Glomerular endothelial cell (primary cell): ENCODE measurements at places on chromosomes 1 and 21.

DNA sequence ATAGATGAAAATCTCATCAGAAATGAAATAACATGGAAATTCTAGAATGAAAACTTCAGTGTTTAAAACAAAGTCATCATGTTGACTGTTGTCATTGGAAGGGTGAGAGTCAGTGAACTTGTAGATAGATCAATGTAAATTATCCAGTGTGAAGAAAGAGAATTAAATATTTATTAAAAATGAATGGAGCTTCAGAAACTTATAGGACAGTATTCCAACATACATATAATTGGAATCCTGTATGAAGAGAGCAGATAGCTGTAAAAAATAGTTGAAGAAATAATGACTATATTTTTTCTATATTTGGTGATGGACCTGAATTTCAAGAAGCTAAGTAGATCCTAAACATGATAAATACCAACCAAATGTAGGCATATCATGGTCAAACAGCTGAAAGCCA, 60.0 kb downstream of the MAN1A2 start:
- no peak for DNase-seq

DNA sequence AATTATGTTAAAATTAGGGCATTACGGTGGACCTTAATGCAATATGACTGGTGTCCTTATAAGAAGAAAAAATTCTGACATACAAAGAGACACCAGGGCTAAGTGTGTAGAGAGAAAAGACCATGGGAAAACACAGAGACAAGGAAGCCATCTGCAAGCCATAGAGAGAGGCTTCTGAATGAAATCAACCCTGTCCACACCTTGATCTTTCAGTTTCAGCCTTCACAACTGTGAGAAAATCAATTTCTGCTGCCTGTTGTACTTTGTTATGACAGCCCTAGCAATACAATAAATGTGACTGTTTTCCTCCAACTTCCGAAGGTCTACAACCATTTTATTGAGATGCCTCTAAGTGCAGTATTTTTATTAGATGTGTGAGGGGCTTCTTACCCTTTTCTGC, 1407.2 kb downstream of the MRPL39 start:
- DNase-seq: no peak

DNA sequence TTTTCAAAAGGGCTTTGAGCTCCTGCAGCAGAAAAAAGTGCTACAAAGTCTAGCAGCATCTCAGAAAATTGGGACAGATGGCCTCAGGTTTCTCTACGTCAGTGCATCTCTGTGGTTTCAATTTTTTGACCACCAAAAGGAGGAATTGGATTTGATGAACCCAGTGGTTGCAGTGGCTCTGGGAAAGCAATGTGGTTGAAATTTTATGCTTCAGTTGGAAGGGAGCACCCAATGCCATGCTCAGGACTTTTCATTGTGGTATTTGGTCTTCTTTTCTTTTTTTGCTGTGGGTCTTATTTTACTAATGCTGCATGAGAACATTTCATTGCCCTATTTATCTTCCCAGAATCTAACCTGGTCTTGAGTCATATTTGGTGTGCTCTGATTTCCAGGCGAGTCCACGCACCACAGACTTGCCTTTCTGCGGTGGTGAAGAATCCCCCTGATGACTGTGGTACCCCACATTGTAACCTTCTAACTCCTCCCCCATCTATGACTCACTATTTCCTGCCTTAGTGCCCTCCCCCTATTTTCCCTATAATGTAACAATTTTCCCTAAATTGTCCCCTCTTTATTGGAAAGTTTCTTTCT, 56.7 kb downstream of the S1PR1 start:
- DNase-seq: no peak

GRCh38 chr1:31647106-31647505, 2.4 kb upstream of the PEF1 start:
- DNase-seq: no peak

GRCh38 chr1:5847013-5847659, 145.1 kb downstream of the NPHP4 start:
- no peak for DNase-seq

DNA sequence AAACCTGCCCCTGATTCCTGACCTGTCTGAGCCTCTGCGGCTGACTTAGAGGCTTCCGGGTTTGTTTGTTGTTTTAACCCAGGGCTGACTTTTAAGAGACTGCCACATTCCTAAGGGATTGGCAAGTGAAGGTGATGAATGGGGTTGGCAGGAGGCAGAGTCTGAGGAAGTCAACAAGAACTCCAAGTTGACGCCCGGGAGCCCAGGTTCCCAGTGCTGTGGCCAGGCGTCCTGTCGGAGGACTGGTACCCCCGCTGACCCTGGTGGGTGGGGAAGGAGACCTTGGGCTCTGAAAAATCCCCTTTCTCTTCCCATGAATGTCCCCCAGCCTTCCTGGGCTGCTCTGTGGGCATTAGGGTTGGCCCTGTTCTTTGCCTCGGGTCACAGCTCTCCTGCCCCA, 19.7 kb upstream of the EPS8L3 start:
- DNase-seq: no peak

- DNase-seq: peak; percentile 22
These were observed 25.5 kb downstream of the ETV3L start for GRCh38 chr1:157073944-157074685.

- DNase-seq: no peak
These were observed 111.5 kb upstream of the LYPLAL1 start for GRCh38 chr1:219062161-219062560.

DNA sequence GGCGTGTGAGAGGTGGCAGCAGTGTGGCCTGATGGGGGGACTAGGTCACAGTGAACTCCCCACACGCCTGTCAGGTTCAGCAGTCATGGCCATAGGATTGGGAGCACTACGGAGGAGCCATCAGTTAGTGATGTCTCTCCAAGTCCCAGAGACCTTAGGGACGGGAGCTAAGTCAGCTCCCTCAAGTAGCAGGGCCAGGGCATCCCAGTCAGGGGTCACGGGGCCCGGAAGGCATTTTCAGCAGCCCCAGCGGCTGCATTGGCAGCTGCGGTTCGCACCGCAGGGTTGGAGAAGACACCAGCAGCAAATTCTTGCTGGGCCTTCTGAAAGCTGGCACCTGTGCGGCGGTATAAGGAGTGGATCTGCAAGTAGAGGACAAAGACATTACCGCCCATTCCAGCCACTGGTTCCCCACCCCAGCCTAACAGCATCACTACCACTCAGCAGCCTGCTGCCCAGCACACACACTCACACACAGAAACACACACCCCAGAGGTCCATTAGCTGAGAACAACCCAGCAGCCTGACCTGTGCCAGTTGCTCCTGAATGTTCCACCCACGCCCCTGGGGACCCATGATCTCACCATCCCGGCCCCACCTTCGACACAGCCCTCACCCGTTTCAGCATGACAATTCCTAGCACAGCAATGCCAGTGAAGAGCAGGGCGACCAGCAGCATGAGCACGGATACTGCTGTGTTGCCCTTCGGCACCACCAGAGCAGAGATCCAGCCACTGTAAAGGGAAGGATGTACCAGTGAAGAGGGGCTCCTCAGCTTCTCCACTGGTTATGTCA, 972 bp upstream of the ENTREP3 start:
- no peak for DNase-seq

- DNase-seq: no peak
These were observed 16.0 kb upstream of the LRRC7 start for GRCh38 chr1:69551476-69552324.

DNA sequence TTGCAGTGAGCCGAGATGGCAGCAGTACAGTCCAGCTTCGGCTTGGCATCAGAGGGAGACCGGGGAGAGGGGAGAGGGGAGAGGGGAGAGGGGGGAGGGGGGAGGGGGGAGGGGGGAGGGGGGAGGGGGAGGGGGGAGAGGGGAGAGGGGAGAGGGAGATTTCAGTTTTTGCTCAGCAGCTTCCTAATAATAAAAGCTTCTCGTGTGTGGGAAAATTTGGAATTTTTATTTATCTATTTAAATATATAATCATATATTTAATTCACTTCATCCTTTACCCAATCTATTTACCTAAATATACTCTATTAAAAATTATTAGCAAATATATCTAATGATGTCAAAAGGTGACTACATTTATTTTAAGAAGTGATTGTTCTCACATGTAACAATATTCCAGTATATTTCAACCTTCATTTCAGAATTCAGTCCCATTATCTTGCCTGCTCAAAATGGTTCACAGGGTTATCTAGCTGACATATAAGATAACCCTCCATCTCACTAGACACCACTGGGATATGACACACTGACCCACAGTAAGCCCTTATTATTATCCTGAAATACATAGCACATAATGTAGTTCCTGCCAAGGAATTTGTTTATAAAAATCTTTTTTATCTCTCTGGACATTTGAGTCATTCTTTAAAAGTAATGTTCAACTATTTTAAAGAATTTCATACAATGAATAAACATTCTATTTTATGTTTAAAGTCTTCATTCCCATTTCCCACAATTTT, 105.9 kb downstream of the GPATCH2 start:
- DNase-seq: no peak

DNA sequence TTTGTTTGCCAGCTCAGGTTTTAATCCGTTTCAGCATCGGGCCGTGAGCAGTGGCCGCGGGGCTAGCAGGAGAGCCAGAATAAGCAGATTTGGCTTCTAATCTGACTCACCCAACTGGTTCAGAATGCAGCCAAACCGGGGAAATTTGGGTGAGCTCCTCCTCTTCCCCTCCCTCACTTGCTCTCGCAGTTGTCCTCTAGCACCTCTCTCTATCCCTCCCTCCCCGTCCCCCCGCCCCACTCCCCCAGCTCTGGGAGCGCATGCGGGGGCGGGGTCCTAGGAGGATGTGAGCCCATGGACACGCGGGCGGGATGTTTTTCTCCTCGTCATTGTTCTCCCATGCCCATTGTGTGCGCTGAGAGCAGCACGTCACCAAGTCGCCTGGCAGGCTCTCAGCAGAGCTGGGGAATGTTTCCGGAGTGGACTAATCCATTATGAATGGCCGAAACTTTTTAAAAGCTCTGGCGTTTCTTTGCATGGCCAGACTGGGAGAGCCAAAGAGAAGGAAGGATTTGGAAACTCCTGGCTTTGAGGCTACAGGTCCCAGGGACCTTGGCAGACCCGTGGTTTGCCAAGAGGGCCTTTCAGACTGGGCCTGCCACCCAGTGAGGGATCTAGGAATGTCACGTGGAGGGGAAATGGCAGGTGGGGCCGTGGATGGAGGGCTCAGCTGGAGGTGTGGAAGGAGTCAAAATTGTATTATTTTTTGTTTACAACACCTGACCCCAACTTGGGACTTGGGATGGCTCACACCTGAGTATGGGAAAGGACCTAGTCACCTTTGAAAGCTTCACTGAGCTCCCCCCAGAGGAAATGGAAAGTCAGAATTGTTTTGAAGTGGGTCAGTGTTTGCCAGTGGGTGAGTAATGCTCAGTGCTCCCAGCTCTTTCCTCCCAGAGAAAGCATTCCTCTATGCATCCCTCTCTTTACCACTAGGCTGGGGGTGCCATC, 39.2 kb downstream of the CDK18 start:
- DNase-seq: peak; percentile 87

GRCh38 chr1:151458802-151459330, 428 bp downstream of the POGZ start:
- DNase-seq: no peak

DNA sequence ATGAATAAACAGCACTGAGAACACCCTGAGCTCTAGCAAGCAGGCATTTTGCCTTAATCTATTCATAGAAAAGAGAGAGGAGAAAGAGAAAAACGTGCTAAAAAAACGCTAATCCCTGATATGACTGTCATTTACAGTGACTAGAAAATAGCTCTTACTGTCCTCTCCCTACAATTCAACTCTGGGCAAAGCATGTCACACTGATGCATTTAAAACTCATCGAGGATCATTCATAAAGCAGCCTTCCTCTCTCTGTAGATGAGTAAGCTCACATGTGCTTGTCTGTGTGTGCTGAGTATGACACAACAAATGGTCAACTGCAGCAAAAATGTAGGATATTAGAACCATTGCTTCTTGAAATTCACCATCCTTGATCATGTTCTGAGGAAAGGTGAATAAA, 109.0 kb downstream of the SGIP1 start:
- DNase-seq: no peak

- DNase-seq: no peak
These were observed 239.8 kb upstream of the C1orf105 start for GRCh38 chr1:172180501-172181285.

GRCh38 chr1:211908453-211908852, 77.9 kb upstream of the LPGAT1 start:
- no peak for DNase-seq

GRCh38 chr1:161198194-161198896, 509 bp downstream of the ADAMTS4 start:
- no peak for DNase-seq

DNA sequence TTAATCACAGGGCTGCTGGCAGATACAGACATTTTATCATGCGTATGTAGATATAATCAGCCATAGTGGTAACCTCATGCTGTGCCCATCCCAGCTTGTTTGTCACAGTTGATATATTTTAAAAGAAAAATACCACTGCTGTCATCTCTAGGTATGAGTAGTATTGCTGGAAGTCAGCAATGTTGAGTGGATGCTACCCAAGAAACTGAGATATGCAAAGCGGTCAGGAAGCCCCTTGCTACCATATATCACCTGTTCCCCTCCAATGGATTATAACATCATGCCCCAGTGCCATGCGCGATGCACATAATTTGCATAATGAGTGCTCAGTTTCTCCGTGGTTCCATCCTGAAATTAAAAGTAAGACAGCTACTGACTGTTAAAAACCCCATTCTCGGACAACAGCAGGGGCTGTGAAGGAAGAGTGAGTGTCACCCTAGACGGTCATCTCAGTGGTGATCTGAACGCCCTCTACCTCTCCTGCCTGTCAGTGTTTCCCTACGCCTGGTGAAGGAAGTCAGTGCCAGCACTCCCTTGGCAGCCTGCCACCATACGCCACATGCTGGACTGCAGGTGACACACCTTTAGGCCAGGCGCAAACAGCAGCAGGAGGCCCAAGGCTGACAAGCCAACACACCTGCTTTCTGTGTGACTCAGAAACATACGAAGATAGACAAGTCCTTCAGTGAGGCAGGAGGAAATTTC, 2.7 kb downstream of the IL10RB start:
- no peak for DNase-seq

GRCh38 chr1:12191242-12192032, 24.6 kb downstream of the TNFRSF1B start:
- no peak for DNase-seq

GRCh38 chr1:221315330-221315729, 426.6 kb downstream of the DUSP10 start:
- no peak for DNase-seq

- no peak for DNase-seq
These were observed 287.8 kb downstream of the DUSP10 start for GRCh38 chr1:221454096-221454495.

GRCh38 chr1:117416546-117417125, 49.4 kb downstream of the MAN1A2 start:
- DNase-seq: no peak

DNA sequence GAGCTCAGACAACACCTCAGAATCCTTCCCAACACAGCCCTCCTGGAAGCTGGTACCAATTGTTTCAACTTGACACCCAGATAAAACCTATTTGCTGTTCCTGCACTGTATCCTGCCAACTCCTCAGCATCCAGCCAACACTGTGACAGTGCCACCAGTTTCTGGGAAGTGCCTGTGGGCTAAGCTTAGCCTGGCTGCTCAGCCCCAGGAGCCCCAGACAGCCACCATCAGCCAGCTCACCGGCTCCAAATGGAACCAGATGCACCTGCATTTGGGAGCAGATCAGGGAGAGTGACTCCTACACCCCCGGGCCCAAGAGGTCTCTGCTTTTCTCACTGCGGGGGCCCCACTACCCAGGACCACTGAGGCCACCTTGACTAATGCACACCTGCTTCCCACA, 24.9 kb downstream of the KCNN3 start:
- no peak for DNase-seq

GRCh38 chr1:236020359-236021219, 44.3 kb downstream of the NID1 start:
- DNase-seq: no peak

GRCh38 chr1:82321794-82322193, 521.1 kb downstream of the ADGRL2 start:
- DNase-seq: peak; percentile 7
